Purkinje cell (primary cell): ENCODE measurements at places on chromosomes 2 and 18. TPM values are rescaled to one million over a fixed set of nuclear protein-coding genes. Genes with fewer than 3 reads are reported as not detected.

The SSB gene
- 294 and 379 TPM in 2 replicates for polyA plus RNA-seq

The NTSR2 gene
- 1.7 and 3.4 TPM in 2 replicates for polyA plus RNA-seq

The SKA1 gene
- 0.71 TPM in 1 of 2 replicates, not detected in the other for polyA plus RNA-seq

The MC5R gene
- not detected in 2 replicates for polyA plus RNA-seq

The LCT gene
- polyA plus RNA-seq, result not detected in 2 replicates

The KIF5C gene
- 119 and 124 TPM in 2 replicates for polyA plus RNA-seq

The SERPINB13 gene
- polyA plus RNA-seq, result not detected in 2 replicates

The GPR148 gene
- not detected in 2 replicates for polyA plus RNA-seq

The SKOR2 gene
- 10.3 and 17.7 TPM in 2 replicates for polyA plus RNA-seq

The HRH4 gene
- not detected in 2 replicates for polyA plus RNA-seq

The KLF11 gene
- polyA plus RNA-seq, result 0.74 and 1.1 TPM in 2 replicates

The CNGA3 gene
- polyA plus RNA-seq, result not detected in 2 replicates

The KCNS3 gene
- polyA plus RNA-seq, result 0.98 TPM in 1 of 2 replicates, not detected in the other

The MEP1B gene
- polyA plus RNA-seq, result not detected in 2 replicates

The SFTPB gene
- polyA plus RNA-seq, result not detected in 2 replicates

The HOXD10 gene
- not detected in 2 replicates for polyA plus RNA-seq

The SLC40A1 gene
- polyA plus RNA-seq, result 0.24 and 1.4 TPM in 2 replicates

The CYBRD1 gene
- 5.1 and 7.9 TPM in 2 replicates for polyA plus RNA-seq

The ECEL1 gene
- not detected in 2 replicates for polyA plus RNA-seq

The LIPG gene
- polyA plus RNA-seq, result not detected in 2 replicates

The EML6 gene
- polyA plus RNA-seq, result 7.3 and 17.7 TPM in 2 replicates

The HOXD9 gene
- not detected in 2 replicates for polyA plus RNA-seq

The CSRNP3 gene
- polyA plus RNA-seq, result 27.2 and 27.3 TPM in 2 replicates

The IL37 gene
- not detected in 2 replicates for polyA plus RNA-seq

The CD207 gene
- not detected in 2 replicates for polyA plus RNA-seq

The NEURL3 gene
- not detected in 2 replicates for polyA plus RNA-seq

The RBM44 gene
- 0.35 and 0.52 TPM in 2 replicates for polyA plus RNA-seq

The LIMS4 gene
- not detected in 2 replicates for polyA plus RNA-seq

The ARHGEF33 gene
- 130 and 144 TPM in 2 replicates for polyA plus RNA-seq

The GALNT3 gene
- not detected in 2 replicates for polyA plus RNA-seq

The TSPYL6 gene
- not detected in 2 replicates for polyA plus RNA-seq

The SCN9A gene
- 0.07 and 1.1 TPM in 2 replicates for polyA plus RNA-seq

The FAP gene
- 3.9 TPM in 1 of 2 replicates, not detected in the other for polyA plus RNA-seq

The SP110 gene
- 2.8 and 10.6 TPM in 2 replicates for polyA plus RNA-seq

The INHBB gene
- polyA plus RNA-seq, result 5.3 and 8.0 TPM in 2 replicates

The MYO5B gene
- polyA plus RNA-seq, result 0.17 and 0.38 TPM in 2 replicates

The IL1A gene
- not detected in 2 replicates for polyA plus RNA-seq

The STK17B gene
- polyA plus RNA-seq, result 246 and 248 TPM in 2 replicates

The IL36G gene
- polyA plus RNA-seq, result not detected in 2 replicates

The FBXO48 gene
- polyA plus RNA-seq, result 0.90 and 2.1 TPM in 2 replicates

The GALR1 gene
- 0.32 TPM in 1 of 2 replicates, not detected in the other for polyA plus RNA-seq

The ALPI gene
- polyA plus RNA-seq, result not detected in 2 replicates

The CYRIA gene
- polyA plus RNA-seq, result 9.6 and 32.0 TPM in 2 replicates

The KDSR gene
- polyA plus RNA-seq, result 56.2 and 84.2 TPM in 2 replicates

The SPDYA gene
- 2.3 and 3.0 TPM in 2 replicates for polyA plus RNA-seq

The RTP5 gene
- polyA plus RNA-seq, result not detected in 2 replicates

The KYNU gene
- not detected in 2 replicates for polyA plus RNA-seq

The ACYP2 gene
- 749 and 754 TPM in 2 replicates for polyA plus RNA-seq
